Heart left ventricle (tissue), 16 donors: ENCODE measurements at places on chromosomes 16 and 17. TPM values are rescaled to one million over a fixed set of nuclear protein-coding genes. Genes with fewer than 3 reads are reported as not detected.

The ARHGAP23 gene
- 68.5 TPM for total RNA-seq

The C16orf92 gene
- total RNA-seq = not detected

The SLFN12L gene
- total RNA-seq = 0.50 TPM

The KRT20 gene
- total RNA-seq = not detected

The FGF11 gene
- total RNA-seq = 3.7 TPM

The LITAF gene
- total RNA-seq = 64.2 TPM

The BLMH gene
- total RNA-seq = 26.2 TPM

The FLOT2 gene
- 85.3 TPM for total RNA-seq

The APOH gene
- 0.30 TPM for total RNA-seq

The HIC1 gene
- 12.2 TPM for total RNA-seq

The KRT16 gene
- total RNA-seq = not detected

The CDYL2 gene
- 4.1 TPM for total RNA-seq

The CHST5 gene
- total RNA-seq = 0.50 TPM

The MGAT5B gene
- not detected for total RNA-seq

The FAM222B gene
- total RNA-seq = 21.8 TPM

The COL1A1 gene
- total RNA-seq = 897 TPM

The KCNJ16 gene
- total RNA-seq = not detected

The CRYBA1 gene
- not detected for total RNA-seq

The NUP93 gene
- 23.4 TPM for total RNA-seq

The ITGA2B gene
- 1.1 TPM for total RNA-seq

The CIBAR2 gene
- not detected for total RNA-seq

The HOXB3 gene
- 2.0 TPM for total RNA-seq

The SMPD3 gene
- not detected for total RNA-seq

The CACNA1G gene
- total RNA-seq = 0.02 TPM

The HBM gene
- total RNA-seq = 0.62 TPM
